Forelimb muscle (tissue), 1 donor: ENCODE measurements at places on chromosomes 12 and 14. TPM values are rescaled to one million over a fixed set of nuclear protein-coding genes. Genes with fewer than 3 reads are reported as not detected.

DNA sequence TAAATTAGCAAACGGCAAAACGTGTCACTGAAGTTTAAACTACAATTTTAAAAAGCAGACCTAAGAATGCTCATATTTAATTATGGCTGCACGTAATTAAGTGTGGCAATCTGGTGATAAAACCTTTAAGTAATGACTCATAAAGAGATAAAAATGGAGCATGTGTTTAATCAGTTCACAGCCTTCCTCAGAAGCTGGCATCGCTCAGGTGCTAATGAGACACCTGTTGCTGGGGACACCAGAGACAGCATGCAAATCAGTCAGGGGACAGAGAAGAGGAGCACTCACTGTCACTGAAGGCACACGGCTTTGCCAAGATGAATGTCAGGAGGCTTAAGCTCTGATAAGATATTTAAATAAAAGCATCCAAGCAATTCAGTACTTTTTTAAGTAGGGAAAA, 840.3 kb downstream of the GALC start:
- DNase-seq = no peak

GRCh38 chr14:105527826-105528585, 1.6 kb downstream of the TMEM121 start:
- DNase-seq = peak; percentile 20

DNA sequence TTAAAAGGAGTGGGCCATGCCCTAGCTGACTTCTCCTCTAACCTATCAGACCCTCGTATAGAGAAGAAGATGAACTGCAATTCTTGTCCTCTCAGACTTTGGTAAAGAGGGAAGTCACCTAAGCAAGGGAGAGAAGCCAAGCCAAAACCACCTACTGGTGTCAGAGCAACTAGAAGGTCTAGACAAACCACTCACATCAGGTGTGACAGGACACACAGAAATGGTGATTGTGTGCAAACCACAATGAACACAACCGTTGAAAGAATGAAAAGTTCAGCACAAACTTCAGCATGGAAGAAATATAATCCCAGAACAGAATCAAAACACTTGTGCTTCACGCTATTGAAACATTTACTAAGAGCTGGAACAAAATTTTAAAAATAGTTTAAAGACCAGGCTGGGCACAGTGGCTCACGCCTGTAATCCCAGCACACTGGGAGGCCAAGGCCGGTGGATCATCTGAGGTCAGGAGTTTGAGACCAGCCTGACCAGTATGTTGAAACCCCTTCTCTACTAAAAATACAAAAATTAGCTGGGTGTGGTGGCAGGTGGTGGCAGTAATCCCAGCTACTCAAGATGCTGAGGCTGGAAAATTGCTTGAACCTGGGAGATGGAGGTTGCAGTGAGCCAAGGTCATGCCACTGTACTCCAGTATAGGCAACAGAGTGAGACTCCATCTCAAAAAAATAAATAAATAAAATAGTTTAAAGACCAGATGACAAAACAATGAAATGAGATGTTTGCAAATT, 56.2 kb upstream of the NTF3 start:
- DNase-seq = no peak

Gene CRACR2A
- polyA plus RNA-seq = 1.3 TPM

DNA sequence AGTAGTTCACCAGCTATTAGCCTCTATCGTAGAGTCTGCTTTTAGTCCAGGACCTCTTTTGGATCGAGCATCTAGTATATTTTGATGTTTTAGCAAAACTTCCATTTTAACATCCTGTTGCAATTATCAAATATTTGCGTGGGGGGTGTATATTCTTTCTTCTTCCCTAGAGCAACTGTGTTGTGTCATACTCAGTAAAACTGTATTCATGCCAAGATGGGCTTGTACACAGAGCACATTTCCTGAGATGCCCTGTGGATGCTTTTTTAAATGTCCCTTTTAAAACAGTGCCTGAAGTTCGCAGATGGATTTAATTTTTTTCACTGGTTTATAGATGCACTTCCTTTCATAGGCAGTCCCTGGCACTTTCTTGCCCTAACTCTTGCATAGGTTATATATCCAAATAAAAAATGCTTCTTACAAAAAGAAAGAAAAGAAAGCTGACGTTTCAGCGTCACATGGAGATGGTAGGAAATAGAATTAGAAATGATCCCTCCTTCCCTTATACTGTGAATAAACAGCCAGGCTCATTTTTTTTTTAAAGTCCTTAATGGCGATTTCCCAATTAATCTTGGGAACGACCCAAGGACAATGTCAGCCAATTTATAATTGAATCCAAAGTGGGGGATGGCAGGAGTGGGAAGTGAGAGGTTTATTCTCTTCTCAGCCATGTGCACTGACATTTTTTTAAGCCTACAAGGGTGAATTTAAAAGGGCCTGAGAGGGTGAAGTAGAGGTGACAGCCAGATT, 247.0 kb downstream of the SLC41A2 start:
- DNase-seq = no peak

DNA sequence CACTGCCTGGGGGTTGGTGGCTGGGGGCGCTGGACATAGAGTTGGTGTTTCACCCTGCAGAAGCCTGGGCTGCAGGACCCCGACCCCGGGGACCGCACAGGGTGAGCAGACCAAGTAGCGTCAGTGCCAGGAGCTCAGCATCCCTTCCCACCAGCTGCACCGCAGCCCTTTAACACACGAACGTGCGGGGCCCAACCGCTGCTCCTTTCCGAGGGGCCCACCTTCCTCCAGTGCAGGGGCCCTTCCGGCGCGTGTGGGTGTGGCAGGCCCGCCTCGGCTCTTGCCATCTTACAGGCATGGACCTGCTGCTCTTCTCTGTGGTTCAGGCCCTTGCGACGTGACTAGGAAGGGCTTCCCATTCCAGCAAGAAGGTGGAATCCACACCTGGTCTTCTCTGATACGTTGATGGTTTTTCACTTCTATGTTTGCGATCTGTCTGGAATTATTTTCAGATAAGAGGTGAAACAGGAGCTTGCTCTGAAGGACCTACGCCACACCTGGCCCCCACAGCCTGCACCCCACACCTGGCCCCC, 47.8 kb downstream of the LRCOL1 start:
- DNase-seq = no peak
